ENCODE measurements at places on chromosomes 12 and 14. TPM values are rescaled to one million over a fixed set of nuclear protein-coding genes. Genes with fewer than 3 reads are reported as not detected.

DNA sequence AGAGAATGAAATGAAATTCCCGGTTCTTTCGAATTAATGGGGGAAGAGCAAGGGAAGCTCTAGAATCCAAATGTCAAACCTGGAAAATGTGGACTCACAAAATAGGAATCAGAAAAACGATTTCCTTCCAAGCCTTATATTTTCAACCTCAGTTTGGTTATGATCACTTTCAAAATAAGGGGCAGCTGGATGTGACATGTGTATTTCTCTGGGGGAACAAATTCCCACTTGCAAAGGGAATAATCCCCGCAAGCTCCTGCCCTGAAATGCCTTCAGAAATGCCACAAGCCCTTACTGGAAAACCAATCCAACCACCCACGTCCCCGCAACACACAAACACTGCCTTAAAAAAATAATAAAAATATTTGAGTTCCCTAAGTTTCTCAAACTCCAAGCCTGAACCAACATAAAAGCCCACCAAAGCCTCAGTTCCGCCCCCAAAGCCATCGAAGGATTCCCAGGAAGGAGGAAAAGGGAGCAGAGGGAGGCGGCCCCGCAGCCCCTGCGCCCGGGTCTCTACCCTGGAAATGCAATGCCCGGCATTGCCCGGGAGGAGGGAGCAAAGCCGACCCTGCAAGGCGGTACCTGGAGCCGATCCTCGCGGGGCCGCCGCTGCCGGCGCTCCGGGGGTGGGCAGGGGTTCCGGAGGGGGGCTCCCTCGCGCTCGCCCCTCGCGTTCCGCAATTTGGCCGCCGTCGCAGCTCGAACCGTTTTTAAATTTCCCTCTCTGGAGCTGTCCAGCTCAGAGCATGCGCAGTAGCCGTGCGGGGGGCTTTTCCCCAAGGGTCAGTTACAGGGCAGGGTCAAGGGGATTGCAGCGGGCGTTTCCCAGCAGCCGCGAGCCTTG is at the start of gene FOXN4:
TSS of gene FOXN4 (minus strand) at position 751 of the 847 bp plus-strand sequence. CDS start 963 bp downstream, outside the sequence.
- no peaks in the 10 kb centered on the region for H3K4me1 ChIP-seq
- H3K36me3 ChIP-seq = no peaks in the 10 kb centered on the region
- DNase-seq = no peak
- H3K4me3 ChIP-seq = no peak within 1 kb of the TSS
- H3K27ac ChIP-seq = no peak within 1 kb of the TSS

The RASAL1 gene
- total RNA-seq = not detected

DNA sequence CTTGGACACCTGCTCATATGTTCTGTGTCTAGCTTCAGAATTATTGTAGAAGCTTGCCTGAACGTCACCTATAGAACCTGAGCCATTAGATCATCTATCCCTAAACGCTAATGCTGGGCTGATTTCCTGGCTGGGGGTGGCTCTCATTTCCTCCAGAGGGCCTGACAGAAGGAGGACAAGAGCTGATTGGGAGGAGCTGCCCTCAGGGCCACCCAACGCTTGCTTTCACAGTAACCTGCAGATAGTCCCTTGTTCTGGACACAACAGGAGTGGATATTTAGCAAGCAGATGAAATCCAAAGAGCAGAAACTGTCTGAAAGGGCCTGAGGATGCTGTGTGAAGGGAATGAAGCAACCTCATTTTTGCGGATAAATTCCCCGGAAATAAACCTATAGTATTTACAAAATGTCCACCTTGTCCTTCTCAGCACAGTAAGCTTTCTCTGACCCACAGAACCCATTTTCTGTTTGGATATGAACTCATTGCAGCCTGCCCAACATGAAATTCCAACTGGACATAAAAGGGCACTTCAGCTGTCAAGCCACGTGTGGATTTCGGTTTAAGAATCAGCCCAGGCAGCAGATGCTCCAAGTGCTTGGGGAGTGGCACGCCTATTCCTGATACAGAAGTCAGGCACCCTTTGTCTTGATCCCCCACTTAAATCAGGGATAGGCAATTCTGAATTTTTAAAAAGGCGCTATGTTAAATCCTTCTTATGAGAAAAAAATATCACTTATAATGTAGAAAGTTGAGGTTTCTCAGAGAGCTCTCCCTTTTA is 32.8 kb upstream of the TUBA1C start:
- no peak overlapping the region for H3K27ac ChIP-seq
- H3K4me3 ChIP-seq = no peak overlapping the region
- H3K4me1 ChIP-seq = peaks cover 6% of the 10 kb centered on the region
- H3K36me3 ChIP-seq = no peaks in the 10 kb centered on the region

GRCh38 chr12:72075401-72075800 is 136.8 kb downstream of the TPH2 start:
- no peaks in the 10 kb centered on the region for H3K4me1 ChIP-seq
- no peak overlapping the region for H3K4me3 ChIP-seq
- DNase-seq = no peak
- H3K27me3 ChIP-seq = no peaks in the 10 kb centered on the region
- H3K36me3 ChIP-seq = no peaks in the 10 kb centered on the region

The MOK gene
- 86.1 TPM for total RNA-seq

DNA sequence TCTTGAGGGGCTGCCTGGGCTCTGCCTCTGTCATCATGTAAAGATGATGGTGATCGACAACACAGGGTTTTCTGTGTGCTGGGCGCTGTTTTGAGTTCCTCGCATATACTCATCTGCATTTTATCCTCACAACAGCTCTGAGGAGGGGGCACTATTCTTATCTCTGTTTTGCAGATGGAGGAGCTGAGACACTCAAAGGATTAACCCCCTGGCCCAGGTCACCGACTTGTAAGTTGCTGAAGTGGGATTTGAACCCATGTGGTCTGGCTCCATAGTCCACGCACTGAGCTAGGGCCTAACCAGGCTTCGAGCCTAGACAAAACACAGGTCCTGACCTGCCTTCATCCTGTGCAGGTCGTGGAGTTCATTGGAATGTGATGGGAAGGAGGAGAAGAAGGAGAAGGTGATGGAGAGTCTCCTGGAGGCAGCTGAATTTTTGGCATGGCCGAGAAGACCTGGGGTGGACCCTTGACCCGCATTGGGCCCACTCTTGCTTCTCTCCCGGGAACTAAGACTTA is 140.0 kb downstream of the ASCL4 start:
- DNase-seq = no peak
- H3K4me1 ChIP-seq = peaks cover 5% of the 10 kb centered on the region
- peaks cover 3% of the 10 kb centered on the region for H3K27me3 ChIP-seq
- H3K27ac ChIP-seq = no peak overlapping the region

- no peaks in the 10 kb centered on the region for H3K27me3 ChIP-seq
- H3K4me1 ChIP-seq = peaks cover 14% of the 10 kb centered on the region
- no peaks in the 10 kb centered on the region for H3K36me3 ChIP-seq
Observed at GRCh38 chr12:54378796-54379397, 5.6 kb downstream of the ZNF385A start.

The NUP107 gene
- total RNA-seq = 43.8 TPM

- H3K27ac ChIP-seq = no peak overlapping the region
- no peak for DNase-seq
- no peaks in the 10 kb centered on the region for H3K36me3 ChIP-seq
- H3K4me3 ChIP-seq = no peak overlapping the region
- no peaks in the 10 kb centered on the region for H3K4me1 ChIP-seq
- peaks cover 7% of the 10 kb centered on the region for H3K27me3 ChIP-seq
Observed at GRCh38 chr12:25361511-25361910, 110.8 kb upstream of the KRAS start.

- H3K4me1 ChIP-seq = no peaks in the 10 kb centered on the region
- no peak overlapping the region for H3K27ac ChIP-seq
- H3K27me3 ChIP-seq = peaks cover 75% of the 10 kb centered on the region
Observed at GRCh38 chr12:211639-212414, 2.1 kb downstream of the SLC6A12 start.

The SIX4 gene
- 15.6 TPM for total RNA-seq

- no peaks in the 10 kb centered on the region for H3K4me1 ChIP-seq
- no peak for DNase-seq
- H3K27ac ChIP-seq = no peak overlapping the region
- no peaks in the 10 kb centered on the region for H3K27me3 ChIP-seq
Observed at GRCh38 chr14:31071151-31071550, 45.0 kb upstream of the STRN3 start.

The CPNE6 gene
- total RNA-seq = not detected

- no peaks in the 10 kb centered on the region for H3K4me1 ChIP-seq
- no peaks in the 10 kb centered on the region for H3K27me3 ChIP-seq
- H3K27ac ChIP-seq = no peak overlapping the region
Observed at GRCh38 chr14:83975435-83975834, 1554.5 kb upstream of the FLRT2 start.

The MYH6 gene
- total RNA-seq = not detected

The GUCY2C gene
- not detected for total RNA-seq

The LRRIQ1 gene
- not detected for total RNA-seq

The MFAP5 gene
- 57.9 TPM for total RNA-seq

The TSPAN11 gene
- total RNA-seq = 10.0 TPM

The AVPR1A gene
- total RNA-seq = not detected

The KRT2 gene
- not detected for total RNA-seq

- H3K4me1 ChIP-seq = peaks cover 20% of the 10 kb centered on the region
- H3K27ac ChIP-seq = no peak overlapping the region
- H3K4me3 ChIP-seq = no peak overlapping the region
- H3K36me3 ChIP-seq = no peaks in the 10 kb centered on the region
- no peaks in the 10 kb centered on the region for H3K27me3 ChIP-seq
- DNase-seq = no peak
Observed at GRCh38 chr12:58450868-58451482, 469.3 kb downstream of the LRIG3 start.

DNA sequence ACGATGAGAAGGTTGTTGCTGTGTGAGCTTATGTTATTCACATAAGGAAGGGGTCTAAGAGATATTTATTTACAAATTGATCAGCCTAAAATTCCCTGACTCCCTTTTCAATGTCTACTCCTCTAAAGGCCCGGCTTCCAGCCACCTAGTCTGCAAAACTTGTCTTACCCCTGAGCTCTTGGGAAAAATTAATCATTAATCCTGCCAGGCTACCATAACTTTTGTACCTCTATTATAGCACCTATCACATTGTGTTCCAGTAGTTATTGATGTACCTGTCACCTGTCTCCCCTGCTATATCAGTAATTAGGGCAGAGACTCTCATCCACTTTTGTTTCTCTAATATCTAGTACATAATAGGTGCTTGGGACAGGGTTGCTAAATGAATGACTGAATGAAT is 29.3 kb upstream of the FRS2 start:
- H3K27me3 ChIP-seq = no peaks in the 10 kb centered on the region
- no peak overlapping the region for H3K27ac ChIP-seq
- DNase-seq = no peak
- no peak overlapping the region for H3K4me3 ChIP-seq
- H3K4me1 ChIP-seq = no peaks in the 10 kb centered on the region
- no peaks in the 10 kb centered on the region for H3K36me3 ChIP-seq

The FAM181A gene
- not detected for total RNA-seq

DNA sequence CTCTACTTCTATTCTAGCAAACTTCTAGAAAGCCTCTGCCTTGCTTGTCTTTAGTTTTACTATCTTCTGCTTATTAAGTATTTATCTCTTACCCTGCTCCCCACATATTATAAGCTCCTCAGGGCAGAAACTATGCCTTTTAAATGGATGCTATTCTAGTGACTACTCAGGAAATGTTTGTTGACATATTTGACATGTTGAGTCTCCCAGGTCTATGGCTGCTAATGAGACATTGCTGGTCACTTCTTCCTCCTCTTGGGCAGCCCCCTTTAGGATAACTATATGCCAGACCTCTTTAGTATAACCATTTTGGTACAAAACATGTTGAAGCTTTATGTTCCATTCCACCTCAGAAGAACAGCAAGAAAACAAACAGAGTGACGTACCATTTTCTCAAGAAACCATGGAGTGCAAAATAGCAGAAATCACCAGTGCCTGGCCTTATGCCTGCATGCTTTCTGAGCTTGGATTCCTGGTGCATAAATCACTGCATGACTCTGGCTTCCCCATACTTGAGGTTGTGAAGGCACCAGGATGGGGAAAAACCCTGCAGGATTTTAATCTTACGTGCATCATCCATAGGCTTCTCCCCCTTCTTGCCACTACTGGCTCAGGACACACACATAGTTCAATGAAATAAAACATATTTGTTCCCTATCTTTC is 202.6 kb downstream of the TMX1 start:
- peak overlapping the region; percentile 34 for H3K4me3 ChIP-seq
- no peaks in the 10 kb centered on the region for H3K27me3 ChIP-seq
- H3K36me3 ChIP-seq = no peaks in the 10 kb centered on the region
- peaks cover 32% of the 10 kb centered on the region for H3K4me1 ChIP-seq
- peak; percentile 89 for DNase-seq
- H3K27ac ChIP-seq = peak overlapping the region; percentile 86

The PAX9 gene
- not detected for total RNA-seq

The CHGA gene
- not detected for total RNA-seq

The GDF3 gene
- not detected for total RNA-seq

The PARPBP gene
- 6.5 TPM for total RNA-seq

- peaks cover 2% of the 10 kb centered on the region for H3K36me3 ChIP-seq
- H3K27ac ChIP-seq = peak overlapping the region; percentile 96
- no peaks in the 10 kb centered on the region for H3K27me3 ChIP-seq
- DNase-seq = no peak
Observed at GRCh38 chr14:73787486-73788316, 63.9 kb upstream of the PTGR2 start.

- H3K27ac ChIP-seq = no peak overlapping the region
- no peaks in the 10 kb centered on the region for H3K4me1 ChIP-seq
- DNase-seq = no peak
- no peaks in the 10 kb centered on the region for H3K36me3 ChIP-seq
Observed at GRCh38 chr12:109779382-109779781, 53.8 kb downstream of the TRPV4 start.

The TRIAP1 gene
- 19.9 TPM for total RNA-seq

The RHEBL1 gene
- total RNA-seq = 0.72 TPM

GRCh38 chr12:131104463-131105350 is 151.0 kb downstream of the ADGRD1 start:
- H3K36me3 ChIP-seq = no peaks in the 10 kb centered on the region
- H3K4me3 ChIP-seq = no peak overlapping the region
- H3K27me3 ChIP-seq = no peaks in the 10 kb centered on the region
- H3K4me1 ChIP-seq = no peaks in the 10 kb centered on the region
- H3K27ac ChIP-seq = no peak overlapping the region
- DNase-seq = peak; percentile 97

The CLEC4C gene
- total RNA-seq = not detected

The GTF2A1 gene
- 35.8 TPM for total RNA-seq

DNA sequence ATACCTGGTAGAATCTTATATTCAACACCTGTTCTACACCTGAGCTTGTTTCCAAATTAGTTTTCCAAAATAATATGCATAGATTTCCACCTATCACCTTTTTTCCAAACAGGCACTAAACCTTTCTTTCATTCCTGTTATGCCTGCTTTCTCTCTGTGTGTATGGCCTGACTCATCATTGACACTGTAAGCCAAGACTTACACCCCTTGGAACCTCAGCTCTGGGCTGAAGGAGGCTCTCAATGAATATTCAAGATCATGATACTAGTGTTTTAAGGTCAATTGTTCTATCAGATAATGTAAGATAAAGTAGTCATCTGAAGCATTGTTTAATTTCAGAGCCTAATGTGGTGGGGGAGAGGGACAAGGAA is 1193.3 kb downstream of the FLRT2 start:
- H3K4me1 ChIP-seq = no peaks in the 10 kb centered on the region
- H3K27ac ChIP-seq = no peak overlapping the region
- no peak overlapping the region for H3K4me3 ChIP-seq
- no peaks in the 10 kb centered on the region for H3K27me3 ChIP-seq

The TAS2R43 gene
- not detected for total RNA-seq

- peak; percentile 91 for DNase-seq
- peak overlapping the region; percentile 27 for H3K4me3 ChIP-seq
- no peaks in the 10 kb centered on the region for H3K27me3 ChIP-seq
- H3K4me1 ChIP-seq = peaks cover 20% of the 10 kb centered on the region
- H3K27ac ChIP-seq = peak overlapping the region; percentile 86
- H3K36me3 ChIP-seq = no peaks in the 10 kb centered on the region
Observed at GRCh38 chr12:95700316-95700785, 90.2 kb downstream of the NTN4 start.
